Stimulated activated CD4-positive, alpha-beta T cell treated with anti-CD3 and anti-CD28 coated beads, Interleukin-15, amount 100 ng/mL, for 24 hours (primary cell): ENCODE measurements at places on chromosomes 12 and 14.

DNA sequence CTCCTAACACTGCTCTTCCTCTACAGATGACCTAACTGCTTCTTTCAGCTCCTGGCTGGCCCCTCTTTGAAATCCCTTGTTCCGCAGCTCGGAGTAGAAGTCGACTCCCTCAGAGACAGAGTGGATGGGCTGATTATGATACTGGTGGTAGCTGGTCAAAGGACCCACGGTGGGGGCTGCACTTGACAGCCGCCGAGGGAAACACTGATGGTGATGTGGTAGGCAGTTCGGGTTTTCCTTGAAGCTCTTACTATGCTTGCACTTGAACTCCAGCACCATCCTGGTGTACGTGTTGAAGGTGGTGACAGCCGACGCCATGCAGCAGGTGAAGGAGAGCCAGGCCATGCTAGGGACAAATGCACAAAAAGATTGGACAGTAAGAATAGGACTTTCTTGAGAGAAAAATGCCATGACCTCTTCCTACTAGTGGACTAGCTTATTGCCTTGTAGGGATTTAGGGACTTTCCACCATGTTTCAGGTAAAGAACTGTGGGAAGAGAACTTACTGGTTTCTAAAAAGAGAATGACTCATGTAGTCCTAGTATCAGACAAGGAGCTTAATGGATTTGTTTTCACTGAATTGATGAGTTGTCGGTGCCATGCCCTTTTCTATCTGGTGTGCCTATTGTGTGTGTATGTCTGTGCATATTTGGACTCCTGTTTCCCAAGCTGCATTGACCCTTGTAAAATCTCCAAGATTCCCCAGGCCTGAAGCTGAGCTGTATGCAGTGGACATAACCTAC, 18.4 kb downstream of the GSG1 start:
- DNase-seq, result no peak

GRCh38 chr12:49094160-49094974, at the start of gene DHH:
Gene DHH, minus strand, starts transcription at chr12:49094801. Its CDS starts 289 bp downstream, at chr12:49094512.
- peak; percentile 10 for DNase-seq

DNA sequence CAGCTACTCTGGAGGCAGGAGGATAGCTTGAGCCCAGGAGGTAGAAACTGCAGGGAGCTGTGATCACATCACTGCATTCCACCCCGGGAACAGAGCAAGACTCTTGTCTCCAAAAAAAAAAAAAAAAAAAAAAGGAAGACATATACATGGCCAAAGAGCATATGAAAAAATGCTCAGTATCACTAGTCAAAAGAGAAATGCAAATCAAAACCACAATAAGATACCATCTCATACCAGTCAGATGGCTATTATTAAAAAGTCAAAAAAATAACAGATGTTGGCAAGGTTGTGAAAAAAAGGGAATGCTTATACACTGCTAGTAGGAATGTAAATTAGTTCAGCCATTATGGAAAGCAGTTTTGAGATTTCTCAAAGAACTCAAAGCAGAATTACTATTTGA, 174.8 kb upstream of the ATF7IP start:
- DNase-seq, result no peak

DNA sequence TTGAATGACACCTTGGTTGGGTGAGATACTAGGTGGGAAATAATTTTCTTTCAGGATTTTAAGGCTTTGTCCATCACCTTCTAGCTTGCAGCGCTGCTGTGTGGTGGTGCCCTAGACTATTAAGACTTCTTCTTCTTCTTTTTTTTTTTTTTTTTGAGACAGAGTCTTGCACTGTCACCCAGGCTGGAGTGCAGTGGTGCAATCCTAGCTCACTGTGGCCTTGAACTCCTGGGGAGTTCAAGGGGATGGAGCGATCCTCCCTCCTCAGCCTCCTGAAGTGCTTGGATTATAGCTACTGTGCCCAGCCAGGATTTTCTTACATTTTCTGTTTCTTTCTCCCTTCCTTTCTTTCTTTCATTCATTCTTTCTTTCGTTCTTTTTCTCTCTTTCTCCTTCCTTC, 10.3 kb upstream of the MTA1 start:
- no peak for DNase-seq

DNA sequence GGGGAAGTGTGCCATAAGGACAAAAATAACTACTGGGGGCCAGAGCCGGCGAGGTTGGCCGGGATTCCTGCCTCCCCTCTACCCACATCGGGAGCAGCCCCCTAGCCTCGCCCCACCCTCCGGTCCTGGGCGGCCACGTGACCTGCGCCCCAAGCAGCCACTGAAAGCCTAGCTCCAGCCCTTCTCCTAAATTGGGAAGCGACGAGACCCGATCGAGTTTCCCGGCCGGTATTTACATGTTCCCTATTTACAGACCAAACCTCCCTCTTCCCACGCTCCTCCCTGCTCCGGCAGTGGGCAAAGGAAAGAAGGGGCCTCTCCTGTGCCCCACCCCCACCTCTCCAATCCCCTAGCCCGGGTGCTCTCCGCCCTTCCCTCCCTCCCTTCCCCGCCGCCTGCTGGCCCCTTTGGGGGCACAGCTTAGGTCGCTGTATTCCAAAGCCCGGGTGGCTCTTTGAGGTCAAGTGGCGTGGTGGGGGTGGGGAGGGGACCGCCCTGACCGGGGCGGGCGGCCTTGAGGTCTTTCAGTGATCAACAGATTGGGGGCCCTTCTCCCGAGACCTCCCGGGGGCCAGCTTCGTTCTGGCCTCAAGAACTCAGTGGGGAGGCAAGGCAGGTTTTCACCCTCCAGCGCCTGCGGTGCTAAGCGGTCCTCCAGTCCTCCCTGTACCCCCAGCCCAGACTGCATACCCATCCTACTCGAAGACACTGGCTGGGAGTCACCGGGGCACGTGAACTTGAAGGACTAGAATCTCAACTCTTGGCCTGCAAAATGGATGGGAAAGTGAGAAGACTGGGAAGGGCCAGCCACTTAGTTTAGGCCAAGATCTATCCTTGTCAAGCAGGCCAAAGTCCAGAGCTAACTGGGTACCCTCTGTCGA, 6.3 kb upstream of the CTDSP2 start:
- DNase-seq, result no peak

DNA sequence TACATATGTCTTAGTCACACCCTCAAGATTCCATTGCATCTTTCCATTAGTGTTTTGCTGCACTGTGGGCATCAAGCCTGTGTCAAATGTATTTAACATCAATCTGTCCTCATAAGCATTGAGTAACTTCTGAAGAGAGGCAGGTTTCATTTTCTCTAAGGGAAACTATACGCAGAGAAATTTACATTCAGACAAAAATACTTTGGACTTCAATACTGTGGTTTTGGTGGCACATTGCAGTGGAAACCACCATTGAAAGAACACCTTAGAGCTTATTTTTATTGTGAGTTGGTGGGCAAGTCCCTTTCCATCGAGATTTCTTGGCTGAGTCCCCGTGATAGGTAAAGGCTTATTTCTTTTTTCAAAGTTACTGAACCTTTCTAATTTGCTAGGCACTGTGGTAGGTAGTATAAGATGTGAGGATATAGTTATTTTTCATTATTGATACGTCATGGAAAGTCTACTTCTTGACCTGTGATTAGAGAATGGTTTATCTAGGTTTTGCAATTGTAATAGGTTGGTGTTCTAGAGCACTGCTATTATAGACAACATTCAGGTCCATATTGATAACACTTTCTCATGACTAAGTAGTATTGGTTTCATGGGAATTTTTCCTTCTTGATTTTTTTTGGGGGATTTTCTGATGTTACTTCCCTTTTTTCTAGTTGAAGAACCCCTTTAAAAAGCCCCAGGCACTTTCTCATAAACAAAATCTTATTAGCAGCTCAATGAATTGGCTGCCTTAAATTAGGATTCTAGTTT, 81.9 kb downstream of the CFAP54 start:
- DNase-seq, result peak; percentile 25

GRCh38 chr12:16524378-16524777, 81.6 kb downstream of the LMO3 start:
- no peak for DNase-seq

DNA sequence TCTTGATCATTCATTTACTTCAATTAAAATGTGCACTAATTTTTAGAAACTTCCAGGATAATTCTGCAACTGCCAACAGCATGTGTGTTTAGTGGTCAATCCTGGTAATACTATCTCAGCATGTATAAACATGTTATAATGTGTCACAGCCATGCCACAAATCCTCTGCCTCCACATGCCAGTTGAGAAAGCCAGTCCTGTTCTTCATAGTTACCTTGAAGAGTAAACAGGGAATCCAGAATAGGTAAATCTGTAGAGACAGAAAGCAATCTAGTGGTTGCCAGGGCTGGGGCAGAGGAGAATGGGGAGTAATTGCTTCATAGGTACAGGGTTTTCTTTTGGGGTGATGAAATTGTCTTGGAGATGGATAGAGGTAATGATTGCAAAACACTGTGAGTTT, 85.9 kb downstream of the ARMH4 start:
- no peak for DNase-seq

- DNase-seq, result peak; percentile 43
These were observed 107.3 kb downstream of the CRADD start for GRCh38 chr12:93784339-93785086.

- DNase-seq, result no peak
These were observed 6.7 kb upstream of the SLC15A4 start for GRCh38 chr12:128830505-128830893.

- DNase-seq, result no peak
These were observed 577 bp downstream of the ATG101 start for GRCh38 chr12:52070185-52070925.

DNA sequence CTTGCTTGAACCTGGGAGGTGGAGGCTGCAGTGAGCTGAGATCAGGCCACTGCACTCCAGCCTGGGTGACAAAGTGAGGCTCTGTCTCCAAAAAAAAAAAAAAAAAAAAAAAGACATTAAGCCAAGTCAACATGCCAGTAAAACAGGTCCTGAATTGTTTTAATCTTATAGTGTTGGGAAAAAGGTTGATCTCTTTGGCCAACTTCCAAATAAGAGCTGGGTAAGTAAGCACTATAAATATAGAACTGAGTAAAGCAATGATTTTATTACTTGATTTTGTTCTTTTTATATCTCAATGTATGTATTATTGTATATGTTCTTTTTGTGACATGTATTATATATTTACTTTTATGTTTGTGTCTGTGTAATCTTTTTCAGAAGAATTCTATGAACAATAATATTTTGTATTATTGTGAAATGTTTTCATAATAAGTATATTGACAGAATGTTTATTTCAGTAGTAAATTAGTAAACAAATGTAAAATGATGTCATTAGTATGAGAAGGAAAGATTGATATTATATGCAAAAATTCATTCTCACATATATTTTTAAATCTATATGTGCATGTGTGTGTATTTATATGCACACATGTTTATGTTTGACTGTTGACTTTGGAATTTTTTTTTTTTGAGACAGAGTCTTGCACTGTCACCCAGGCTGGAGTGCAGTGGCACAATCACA, 9.6 kb upstream of the AKAP6 start:
- no peak for DNase-seq

GRCh38 chr12:50061171-50061570, 3.8 kb downstream of the ASIC1 start:
- no peak for DNase-seq

DNA sequence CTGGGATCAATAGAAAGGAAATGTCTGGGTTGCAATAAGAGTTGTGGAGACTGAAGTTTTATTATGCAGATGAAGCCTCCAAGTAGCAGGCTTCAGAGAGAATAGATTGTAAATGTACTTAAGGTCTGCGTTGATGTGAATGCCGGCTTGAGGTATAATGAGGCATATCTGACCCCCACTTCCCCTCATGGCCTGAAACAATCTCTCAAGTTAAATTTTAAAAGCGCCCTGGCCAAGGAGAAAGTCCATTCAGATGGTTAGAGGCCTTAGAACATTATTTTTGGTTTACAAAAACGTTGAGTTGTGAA, 28.3 kb upstream of the HIGD1C start:
- no peak for DNase-seq

DNA sequence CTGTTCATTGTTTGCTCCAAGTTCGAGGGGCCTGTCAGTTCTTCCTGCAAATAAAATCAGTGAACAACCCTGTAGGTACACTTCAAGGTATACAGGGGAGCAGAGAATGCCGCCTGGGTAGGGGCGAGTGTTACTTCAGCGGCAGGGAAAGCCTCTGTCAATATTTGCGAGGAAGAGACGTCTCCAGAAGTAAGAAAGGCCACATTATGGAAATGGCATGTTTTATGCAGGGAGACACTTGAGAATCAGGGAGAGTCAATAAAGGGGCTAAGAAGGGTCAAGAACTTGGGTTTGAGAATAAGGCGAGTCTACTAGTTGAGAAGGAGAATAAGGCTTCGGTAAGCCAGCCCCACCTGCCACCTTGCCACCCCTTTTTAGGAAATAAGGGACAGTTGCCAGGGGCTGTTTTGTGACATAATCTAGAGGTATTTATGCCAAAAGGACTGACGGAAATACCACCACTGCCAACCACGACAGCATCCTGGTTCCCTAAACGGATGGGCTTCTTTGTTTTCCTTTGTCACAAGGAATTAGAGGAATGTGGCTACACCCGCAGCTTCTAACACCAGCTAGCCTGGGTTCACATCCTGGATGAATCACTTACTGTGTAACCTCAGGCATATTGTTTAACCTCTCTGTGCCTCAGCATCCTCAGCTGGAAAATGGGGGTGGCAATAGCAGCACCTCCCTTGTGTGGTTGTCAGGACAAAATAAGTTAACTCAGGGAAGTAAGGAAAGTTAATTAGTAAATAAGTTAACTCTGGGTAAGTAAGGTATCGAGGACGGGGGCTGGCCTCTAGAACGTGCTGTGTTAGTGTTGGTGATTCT, 67.7 kb downstream of the EID3 start:
- DNase-seq, result no peak

- no peak for DNase-seq
These were observed 99.5 kb downstream of the PDZRN4 start for GRCh38 chr12:41287500-41288141.

DNA sequence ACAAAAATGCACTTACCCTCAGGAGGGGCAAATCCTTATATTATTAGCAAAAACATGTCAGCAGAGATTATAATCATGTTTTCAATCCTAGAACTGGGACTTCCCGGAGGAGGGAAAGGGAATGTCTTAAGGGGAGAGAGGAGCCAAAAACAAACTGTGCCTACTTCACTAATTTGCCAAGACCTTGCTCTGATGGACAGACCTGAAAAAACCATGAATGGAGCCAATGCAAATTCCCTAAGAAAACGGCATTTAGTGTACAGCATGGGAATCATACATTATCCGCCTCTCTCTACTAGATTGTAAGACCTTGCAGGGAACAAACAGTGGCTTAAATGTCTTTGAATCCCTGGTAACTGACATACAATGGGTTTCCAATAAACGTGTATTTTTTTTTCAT, 70.4 kb downstream of the NTN4 start:
- DNase-seq, result no peak

DNA sequence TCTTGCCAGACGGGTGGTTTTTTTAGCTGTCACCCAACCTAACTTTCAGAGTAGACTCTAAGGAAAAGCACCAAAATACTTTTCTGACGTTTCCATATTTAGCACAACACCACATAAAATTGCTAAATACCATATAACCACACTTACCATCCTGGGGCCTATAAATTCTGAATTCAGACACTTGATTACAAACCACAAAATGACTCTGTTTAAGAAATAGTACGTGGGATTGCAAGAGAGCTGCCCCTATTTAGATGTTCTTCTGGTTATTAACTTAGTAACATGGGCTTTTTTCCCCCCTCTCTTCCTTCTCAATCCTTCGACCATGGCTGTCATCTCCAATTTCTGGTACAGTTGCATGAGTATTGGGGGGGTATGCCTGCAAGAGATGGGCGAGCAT, 287.7 kb downstream of the BMP4 start:
- no peak for DNase-seq

GRCh38 chr14:33670235-33670634, 280.6 kb downstream of the EGLN3 start:
- DNase-seq, result no peak

- no peak for DNase-seq
These were observed 20.3 kb downstream of the OLR1 start for GRCh38 chr12:10151621-10152020.
